ENCODE measurements at places on chromosomes 12 and 14. TPM values are rescaled to one million over a fixed set of nuclear protein-coding genes. Genes with fewer than 3 reads are reported as not detected.

CATSPERB gene
- total RNA-seq, result 0.21 TPM

PDE6H gene
- total RNA-seq, result not detected

ADAM21 gene
- total RNA-seq, result 0.11 TPM

DNM1L gene
- total RNA-seq, result 63.0 TPM

NELL2 gene
- total RNA-seq, result 19.9 TPM

DNA sequence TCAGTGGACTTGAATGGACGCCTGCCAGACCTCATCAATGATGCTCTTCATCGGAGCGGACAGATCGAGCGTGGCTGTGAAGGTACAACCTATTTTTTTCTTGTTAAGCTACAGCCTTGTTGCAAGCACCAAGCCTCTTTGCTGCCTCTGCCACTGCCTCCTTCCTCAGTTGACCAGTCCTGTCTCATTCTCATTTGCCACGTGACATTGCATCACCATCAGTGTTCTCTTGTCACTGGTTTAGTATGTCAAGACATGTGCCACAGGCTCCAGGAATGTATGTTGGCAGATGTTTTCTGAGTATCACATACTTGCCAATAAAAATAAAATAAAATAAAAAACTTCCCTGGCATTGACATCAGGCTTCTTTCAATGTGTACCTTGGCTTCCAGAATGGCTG lies 798.1 kb downstream of the NRXN3 start:
- DNase-seq, result no peak

- no peak for DNase-seq
Observed at GRCh38 chr14:71371711-71372396, 464.6 kb downstream of the PCNX1 start.

DNA sequence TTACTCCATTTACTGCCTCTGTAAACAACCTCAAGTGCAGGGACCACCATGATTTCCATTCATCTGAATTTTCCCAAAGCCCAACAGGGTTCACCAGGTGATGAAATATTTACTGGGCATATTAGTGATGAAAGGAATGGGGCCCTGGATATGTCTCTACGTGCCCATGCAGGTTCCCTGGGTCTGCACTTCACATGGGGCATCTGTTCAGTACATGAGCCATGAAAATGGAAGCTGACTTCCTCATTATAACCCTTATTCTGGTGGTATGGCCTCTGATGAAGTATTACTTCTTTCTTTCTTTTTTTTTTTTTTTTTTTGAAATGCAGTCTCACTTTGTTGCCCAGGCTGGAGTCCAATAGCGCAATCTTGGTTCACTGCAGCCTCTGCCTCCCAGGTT lies 26.5 kb upstream of the CORO1C start:
- no peak for DNase-seq

- DNase-seq, result no peak
Observed at GRCh38 chr12:42741771-42742510, 152.4 kb upstream of the PRICKLE1 start.

GRCh38 chr12:53564278-53564677 lies 57.0 kb upstream of the NPFF start:
- DNase-seq, result no peak

- DNase-seq, result peak; percentile 18
Observed at GRCh38 chr12:1662761-1663439, 28.0 kb upstream of the ADIPOR2 start.

Data from activated T-cell treated with anti-CD3 and anti-CD28 coated beads, Interleukin-2, amount 50 U/mL, for 4 hours (primary cell).